ENCODE measurements at places on chromosomes 11 and 22.
A peak's percentile ranks its signal among the peaks of the same experiment; 100 is the strongest.

DNA sequence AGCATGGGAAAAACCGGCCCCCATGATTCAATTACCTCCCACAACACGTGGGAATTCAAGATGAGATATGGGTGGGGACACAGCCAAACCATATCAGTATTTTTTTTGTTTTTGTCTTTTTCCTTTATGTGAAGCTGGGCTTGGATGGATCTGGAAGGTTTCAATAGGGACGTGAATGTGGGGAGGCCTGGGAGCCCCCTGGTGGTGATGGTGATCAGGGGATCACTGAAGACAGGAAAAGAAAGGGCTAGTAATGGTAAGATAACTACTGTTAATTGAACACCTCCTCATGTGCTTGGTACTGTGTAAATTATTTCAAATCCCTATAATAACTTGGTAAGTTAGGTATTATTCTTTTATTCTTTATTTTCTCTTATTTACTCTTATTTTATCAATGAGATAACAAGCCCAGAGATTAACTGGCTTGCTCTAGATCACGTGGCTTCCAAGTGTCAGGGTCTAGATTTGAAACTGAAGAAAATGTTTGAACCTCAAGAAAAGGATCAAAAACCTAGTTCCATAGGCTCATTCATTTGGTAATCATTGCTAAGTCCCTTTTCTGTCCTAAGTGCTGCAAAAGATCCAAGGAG lies 364.2 kb downstream of the TENM4 start:
- DNase-seq: no peak

- no peak for DNase-seq
These were observed 500.1 kb downstream of the BRD1 start for GRCh38 chr22:49327411-49328117.

GRCh38 chr11:72308226-72309073 lies 64.5 kb upstream of the PHOX2A start:
- DNase-seq: no peak

DNA sequence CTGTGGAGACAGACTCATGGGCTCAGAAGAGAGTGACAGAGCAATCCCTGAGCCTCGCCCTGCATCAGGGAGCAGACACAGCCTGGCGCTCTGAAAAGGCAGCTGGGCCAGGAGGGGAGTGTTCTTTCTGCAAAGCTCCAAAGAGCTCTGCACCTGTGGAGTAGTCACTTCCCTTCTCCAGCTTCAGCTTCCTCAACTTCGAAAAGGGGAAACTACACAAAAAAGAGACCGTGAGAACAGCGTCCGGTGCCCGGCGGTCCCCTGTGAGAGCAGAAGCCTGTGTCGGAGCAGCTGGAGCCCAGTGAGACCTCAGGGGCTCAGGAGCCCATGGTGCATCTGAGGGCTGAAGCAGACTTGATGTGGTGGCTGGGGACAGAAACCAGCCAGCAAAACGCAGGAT lies 35.1 kb downstream of the TP53I11 start:
- no peak for DNase-seq

GRCh38 chr11:69245491-69246345 lies 48.2 kb upstream of the MYEOV start:
- DNase-seq: no peak

DNA sequence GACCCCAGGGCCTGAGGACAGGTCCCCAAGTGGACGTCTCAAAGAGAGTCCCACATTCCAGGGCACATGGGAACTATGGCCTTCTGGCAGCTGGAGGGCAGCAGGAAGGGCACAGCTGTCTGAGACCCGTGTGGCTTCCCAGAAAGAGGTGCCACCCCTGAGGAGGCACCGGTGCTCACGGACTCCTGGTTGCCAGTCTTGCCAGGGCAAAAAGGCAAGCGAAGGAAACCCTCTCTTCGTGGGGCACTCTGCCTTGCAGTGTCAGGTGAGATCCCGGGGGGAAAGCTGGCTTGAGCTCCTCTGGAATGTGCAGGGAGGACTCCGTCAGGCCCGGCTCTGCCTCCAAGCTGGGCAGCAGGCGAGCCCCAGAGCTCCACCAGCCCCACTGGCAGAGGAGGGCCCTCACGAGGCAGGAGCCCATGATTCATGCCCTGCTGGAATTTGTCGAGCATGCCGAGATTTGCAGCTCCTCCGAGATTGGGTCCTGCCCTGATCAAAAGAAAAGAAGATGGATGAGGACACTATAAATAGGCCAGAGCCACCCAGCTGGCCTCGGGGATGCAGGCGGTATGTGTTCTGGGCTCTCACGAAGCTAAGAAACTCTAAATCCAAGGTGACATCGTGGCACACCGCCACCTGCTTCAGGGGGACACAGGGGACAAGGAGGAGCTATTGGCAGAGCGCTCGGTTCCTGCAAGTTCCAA lies 9.9 kb upstream of the CELSR1 start:
- no peak for DNase-seq

GRCh38 chr11:8224161-8224591 lies 39.5 kb downstream of the LMO1 start:
- no peak for DNase-seq

DNA sequence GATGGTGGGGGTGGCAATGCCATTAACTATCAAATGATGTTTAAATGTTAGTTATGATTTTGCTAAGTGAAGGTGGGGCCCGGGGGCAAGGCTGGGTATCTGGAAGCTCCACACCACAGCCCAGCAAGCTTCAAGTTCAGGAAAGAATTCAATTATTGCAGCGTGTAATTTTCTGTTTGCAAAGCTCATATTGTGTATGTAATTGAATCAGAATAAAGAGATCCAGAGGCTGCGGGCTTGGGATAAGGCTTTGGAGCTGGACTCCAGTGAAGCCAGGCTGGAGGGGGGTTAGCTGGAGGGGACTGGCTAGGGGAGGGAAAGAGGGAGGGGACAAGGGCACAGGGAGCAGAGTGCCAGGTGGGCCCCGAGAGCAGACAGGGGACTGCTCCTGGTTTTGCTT lies 557.1 kb upstream of the CADM1 start:
- DNase-seq: no peak

GRCh38 chr11:65493367-65494176 lies 5.3 kb upstream of the MALAT1 start:
- DNase-seq: no peak

- no peak for DNase-seq
These were observed 1.5 kb downstream of the SLC43A1 start for GRCh38 chr11:57513911-57514537.

GRCh38 chr11:8532475-8532874 lies 61.6 kb downstream of the STK33 start:
- DNase-seq: no peak

- DNase-seq: no peak
These were observed 55.8 kb downstream of the NECTIN1 start for GRCh38 chr11:119673052-119673758.

- DNase-seq: no peak
These were observed 908.6 kb downstream of the NTM start for GRCh38 chr11:132278801-132279574.

GRCh38 chr22:44026630-44027511 lies 2.8 kb downstream of the PARVB start:
- DNase-seq: peak; percentile 29

Measured in activated CD4-positive, alpha-beta T cell treated with anti-CD3 and anti-CD28 coated beads for 24 hours (primary cell).